Activated CD4-positive, CD25-positive, alpha-beta regulatory T cell (primary cell): ENCODE measurements at places on chromosomes 2 and 18.

- DNase-seq: peak; percentile 81
Observed at GRCh38 chr2:42132966-42133641, 36.0 kb upstream of the EML4 start.

DNA sequence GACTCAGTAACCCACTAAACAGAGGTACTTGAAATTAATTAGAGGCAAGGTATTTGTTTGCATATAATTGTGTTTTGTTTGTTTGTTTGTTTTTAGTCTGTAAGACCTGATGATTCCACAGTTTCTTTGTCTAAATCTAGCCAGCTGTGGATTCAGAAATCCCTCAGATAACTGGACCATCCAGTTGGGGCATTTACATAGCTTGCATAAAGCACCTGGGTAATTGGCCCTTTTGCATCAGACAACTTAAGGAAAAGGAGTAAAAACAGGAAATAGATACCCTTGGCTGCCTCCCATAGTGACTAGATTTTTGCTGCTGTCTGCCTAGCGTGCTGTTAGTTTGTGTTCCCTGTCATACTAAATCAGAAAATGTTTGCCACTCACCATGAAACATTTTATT, 46.6 kb upstream of the XIRP2 start:
- DNase-seq: no peak

- no peak for DNase-seq
Observed at GRCh38 chr18:55300421-55300935, 287.5 kb downstream of the TCF4 start.

- no peak for DNase-seq
Observed at GRCh38 chr2:45874344-45874743, 222.9 kb downstream of the PRKCE start.

DNA sequence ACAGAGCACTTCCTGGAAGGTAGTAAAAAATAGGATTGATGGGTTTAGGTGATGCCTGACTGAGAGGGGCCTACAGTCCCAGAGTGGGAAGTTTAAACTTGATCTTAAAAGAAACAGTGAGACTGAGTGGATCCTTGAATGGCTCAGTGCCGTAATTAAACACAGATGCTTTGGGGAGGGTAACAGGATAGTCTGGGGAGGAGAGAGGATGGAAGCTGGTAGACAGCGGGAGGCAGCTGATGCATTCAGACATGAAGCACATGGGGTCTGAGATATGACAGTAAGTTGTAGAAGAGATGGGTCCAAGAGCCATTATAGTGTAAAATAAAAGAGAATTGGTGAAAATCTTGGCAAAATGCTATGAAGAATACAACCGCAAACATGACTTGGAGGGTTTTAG, 54.4 kb downstream of the AOX1 start:
- no peak for DNase-seq
